ENCODE measurements at places on chromosomes 12 and 14.

DNA sequence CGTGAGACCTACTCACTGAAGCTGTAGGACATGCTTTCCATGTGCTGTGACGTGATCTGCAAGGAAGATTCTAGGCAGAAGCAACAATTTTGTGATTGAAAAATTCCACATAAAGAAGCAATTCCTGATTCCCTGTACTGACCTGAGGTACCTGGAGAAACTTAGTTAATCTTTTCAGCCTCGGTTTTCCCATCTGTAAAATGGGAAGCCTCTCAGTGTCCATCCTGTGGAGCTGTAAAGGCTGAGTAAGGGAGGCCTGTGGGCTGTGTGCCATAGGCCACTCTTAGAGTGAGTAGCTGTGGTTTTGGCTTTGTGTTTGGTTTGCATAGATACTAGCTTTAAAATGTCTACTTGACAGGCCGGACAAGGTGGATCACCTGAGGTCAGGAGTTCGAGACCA is 50.7 kb downstream of the SFSWAP start:
- no peak for DNase-seq

DNA sequence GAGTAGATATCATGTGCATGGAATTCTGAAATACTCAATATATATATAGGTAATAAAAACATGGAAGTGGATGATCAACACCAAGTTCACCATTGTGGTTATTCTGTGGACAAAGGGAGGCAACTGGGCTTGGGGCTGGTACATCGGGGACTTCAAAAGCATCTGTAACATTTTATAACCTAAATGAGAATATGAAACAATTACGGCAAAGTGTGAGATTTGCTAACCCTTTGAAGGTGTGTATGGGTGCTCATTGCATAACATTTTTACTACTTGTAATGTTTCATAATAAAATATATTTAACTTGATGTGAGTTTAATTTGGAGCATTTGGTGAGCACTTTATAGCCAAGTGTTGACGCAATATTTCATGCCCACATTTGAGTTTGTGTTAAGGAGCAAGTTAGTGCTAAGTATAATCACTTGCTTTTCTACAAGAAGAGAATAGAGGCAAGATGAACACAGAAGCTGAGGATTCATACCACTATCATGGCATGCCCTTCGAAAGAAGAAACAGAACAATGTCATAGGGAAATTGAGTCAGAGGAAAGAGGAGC is 109.3 kb downstream of the NTN4 start:
- no peak for DNase-seq

- no peak for DNase-seq
These were observed 58.4 kb upstream of the BDKRB2 start for GRCh38 chr14:96146131-96146771.

DNA sequence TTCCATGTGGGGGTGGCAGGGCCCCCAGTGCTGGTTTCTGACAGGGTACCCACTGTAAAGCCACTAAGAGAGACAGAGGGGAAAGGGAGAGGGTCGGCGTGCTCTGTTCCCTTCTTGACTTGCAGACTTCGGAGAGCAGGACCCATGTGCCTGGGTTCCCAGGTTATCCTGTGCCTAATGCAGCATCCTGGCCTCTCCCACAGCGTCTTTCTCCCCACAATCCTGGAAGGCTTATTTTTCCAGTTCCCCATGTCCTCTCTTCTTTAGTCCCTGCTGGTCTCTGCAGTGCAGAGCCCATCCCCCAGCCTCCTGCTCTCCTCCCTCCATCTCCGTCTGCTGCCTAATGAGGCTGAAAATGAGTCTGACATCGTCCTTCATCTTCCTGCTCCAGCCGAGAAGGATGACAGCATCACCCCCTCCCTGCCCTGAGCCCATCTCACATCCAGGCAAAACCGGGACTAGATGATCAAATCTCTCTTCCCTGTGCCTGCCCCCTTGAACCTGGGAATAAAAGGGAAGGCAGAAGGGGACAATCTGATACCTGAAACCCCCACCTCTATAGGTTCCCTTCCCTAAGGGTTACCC is 15.1 kb downstream of the CALCOCO1 start:
- no peak for DNase-seq

DNA sequence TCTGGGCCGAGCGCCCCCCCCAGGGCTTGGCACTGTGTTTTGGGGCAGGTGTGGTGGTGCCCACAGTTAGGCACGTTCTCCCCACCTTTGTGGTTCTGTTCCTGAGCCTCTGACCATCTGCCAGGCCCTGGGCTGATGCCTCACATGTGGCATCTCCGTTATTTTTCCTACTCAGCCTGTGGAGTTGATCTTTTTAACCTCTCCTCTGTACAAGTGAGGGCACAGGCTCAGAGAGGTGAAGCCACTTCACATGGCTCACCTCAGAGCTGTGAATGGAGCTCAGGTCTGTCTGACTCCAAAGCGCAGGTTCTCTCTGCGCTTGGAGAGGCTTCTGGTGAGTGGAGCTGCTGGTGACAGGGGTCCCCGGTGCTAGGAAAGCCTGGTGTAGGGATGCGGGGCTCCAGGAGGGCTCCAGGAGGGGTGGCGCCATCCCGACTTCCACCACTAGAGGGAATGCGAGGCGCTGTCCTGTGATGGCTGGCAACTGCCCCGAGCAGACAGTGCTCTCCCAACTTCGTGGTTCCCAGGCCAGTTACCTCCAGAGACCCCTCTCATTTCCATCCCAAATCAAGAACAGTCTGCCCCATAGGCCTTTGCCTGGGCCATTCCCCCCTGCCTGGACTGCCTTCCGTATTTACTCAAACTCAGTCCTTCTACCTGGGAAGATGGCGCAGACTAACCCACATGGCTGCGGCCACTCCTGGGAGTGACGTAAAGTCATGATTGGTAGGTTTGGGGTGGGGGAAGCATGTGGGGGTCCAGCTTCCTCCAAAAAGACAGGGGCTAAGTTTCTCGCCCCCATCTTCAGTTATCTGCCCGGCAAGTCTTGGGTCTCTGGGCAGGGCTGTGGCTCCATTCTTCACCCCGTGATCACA is 9.9 kb downstream of the BCL7A start:
- DNase-seq = no peak

- DNase-seq = no peak
These were observed 151.4 kb downstream of the SLC35F4 start for GRCh38 chr14:57714487-57714931.

DNA sequence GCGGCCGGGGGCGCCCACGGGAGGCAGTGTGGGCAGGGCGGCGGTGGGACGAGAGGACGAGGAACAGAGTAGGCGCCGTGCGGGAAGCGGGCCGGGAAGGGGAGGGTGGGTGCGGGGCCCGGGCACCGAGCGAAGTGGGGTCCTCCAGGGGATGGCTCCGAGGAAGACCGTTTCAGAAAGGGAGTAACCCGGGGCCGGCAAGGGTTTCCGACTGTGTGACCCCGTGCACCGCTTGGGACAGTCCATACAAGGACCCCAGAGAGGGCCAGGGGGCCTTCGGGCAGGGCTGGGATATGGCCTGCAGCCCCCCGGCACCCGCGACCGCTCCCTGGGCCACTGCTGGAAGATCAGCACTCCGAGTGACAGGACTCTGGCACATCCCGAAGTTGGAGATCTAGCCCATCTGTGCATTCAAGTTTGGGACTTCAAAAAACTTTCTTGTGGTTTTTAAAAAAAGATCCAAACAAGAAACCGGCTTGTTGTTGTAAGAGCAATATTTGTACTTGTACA is 448 bp downstream of the TSPAN9 start:
- DNase-seq = no peak

DNA sequence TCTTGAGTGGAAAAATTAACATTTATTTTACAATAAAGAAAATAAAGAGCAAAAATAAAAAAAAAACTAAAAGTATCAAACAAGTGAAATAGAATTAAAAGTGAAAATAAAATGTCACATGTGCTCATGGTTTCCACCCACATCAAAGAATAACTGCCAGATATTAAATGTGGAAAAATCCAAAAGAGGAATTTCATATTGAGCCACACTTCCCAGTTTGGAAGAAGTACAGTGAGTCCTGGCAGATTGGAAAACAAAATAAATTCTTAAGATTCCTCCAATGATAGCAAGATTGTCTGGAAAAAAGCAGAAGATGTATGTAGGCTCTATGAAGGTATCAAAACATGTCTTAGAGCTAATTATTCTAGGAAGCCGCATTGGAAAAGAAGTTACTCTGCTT is 1019.5 kb downstream of the SLC6A15 start:
- DNase-seq = no peak

GRCh38 chr14:99604766-99605298 is 825 bp upstream of the CCDC85C start:
- no peak for DNase-seq

- DNase-seq = no peak
These were observed 6.8 kb upstream of the SIX1 start for GRCh38 chr14:60655898-60656685.
